ENCODE measurements at places on chromosomes 7 and 10.

GRCh38 chr7:41466760-41467384 lies 236.0 kb downstream of the INHBA start:
- no peak for DNase-seq

- no peak for DNase-seq
These were observed 20.5 kb upstream of the PPP1R3C start for GRCh38 chr10:91653219-91653870.

- DNase-seq = no peak
These were observed 23.1 kb downstream of the MAGI2 start for GRCh38 chr7:79430391-79430790.

DNA sequence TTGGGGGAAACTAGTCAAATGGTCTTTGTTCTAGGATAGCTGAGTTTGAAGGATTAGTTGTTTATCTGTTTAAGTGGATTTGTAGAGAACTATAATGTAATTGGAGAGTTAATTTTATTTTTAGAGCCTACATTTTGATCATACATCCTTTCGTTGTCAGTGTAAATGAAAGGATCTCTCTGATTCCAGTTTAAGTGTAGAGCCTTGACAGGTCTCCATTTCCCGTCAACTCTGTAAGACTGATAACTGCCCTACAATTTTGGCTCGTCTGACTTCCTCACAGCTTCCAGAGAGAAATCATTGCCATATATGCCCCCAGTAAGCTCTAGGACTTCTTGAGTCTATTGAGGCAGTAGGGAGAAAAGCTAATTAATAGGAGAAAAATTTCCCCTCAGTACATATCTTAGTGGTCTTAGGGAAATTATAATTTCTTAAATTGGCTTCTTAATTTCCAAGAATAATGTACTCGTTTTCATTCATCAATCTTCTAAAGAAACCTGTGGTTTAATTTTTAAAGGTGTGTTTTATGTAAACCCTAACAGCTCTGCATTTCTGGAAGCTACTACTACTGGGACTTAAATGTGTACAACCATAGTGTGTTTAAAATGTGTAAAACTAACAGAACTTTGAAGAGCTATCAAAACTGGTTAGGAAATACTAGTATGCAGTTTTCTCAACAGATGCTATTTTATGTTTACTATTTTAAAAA lies 3.8 kb downstream of the KMT2E start:
- DNase-seq = no peak

GRCh38 chr7:52119537-52119936 lies 802.9 kb upstream of the COBL start:
- no peak for DNase-seq

DNA sequence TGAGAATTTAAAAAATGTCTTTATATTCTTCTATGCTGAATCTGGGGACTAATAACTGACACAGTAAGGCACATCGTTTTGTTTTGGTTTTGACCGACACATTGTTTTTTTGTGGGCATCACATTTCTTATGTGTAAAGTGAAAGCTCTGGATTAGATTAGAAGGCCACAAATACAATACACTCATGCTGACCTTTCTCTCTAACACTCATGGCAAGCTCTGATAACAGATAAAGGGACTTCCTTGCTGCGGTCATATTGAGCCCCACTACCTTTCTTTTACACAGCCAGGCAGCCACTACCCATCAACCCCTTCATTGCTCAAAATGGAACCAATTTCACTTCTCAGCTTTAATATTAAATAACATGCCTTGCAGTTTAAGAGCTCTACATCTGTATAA lies 26.0 kb downstream of the PPP1R3A start:
- DNase-seq = no peak

Data from stimulated activated CD8-positive, alpha-beta memory T cell treated with anti-CD3 and anti-CD28 coated beads, Interleukin-4, amount 100 ng/mL, for 1 hour (primary cell).